ENCODE measurements at places on chromosomes 2 and 18.

- DNase-seq = peak; percentile 76
Observed at GRCh38 chr18:62881509-62882016, 166.2 kb downstream of the PHLPP1 start.

GRCh38 chr2:70984576-70985282 lies 6.3 kb downstream of the ANKRD53 start:
- no peak for DNase-seq

DNA sequence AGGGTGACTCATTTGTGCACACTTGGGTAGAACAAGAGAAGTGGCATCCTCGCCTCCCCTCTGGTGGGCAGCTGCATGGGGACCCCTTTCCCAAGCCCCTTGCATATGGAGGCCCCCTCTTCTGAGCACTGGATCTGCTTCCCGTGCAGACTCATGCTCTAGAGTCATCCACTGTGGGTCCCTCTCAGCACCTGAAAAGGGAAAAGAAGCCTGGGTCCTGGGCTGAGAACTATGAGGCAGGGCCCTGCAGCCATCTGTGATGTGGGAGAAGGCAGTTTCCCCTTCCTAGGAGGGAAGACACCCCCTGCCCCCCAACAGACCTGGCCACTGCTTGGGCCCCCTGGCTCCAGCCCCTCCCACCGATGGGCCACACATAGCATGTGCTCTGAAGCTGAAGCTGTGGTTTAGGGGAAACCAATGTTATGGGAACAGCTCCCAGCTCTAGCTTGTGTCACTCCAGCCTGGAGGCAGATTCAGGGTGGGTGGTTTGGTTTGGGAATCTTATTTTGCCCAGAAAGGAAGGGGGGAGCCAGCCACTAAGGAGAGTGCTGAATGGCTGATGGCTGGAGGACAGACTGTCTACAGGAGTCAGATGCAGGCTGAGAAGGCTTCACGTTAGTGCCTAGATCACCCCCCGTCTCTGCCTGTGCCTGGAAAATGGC lies 172.8 kb downstream of the GLI2 start:
- no peak for DNase-seq

DNA sequence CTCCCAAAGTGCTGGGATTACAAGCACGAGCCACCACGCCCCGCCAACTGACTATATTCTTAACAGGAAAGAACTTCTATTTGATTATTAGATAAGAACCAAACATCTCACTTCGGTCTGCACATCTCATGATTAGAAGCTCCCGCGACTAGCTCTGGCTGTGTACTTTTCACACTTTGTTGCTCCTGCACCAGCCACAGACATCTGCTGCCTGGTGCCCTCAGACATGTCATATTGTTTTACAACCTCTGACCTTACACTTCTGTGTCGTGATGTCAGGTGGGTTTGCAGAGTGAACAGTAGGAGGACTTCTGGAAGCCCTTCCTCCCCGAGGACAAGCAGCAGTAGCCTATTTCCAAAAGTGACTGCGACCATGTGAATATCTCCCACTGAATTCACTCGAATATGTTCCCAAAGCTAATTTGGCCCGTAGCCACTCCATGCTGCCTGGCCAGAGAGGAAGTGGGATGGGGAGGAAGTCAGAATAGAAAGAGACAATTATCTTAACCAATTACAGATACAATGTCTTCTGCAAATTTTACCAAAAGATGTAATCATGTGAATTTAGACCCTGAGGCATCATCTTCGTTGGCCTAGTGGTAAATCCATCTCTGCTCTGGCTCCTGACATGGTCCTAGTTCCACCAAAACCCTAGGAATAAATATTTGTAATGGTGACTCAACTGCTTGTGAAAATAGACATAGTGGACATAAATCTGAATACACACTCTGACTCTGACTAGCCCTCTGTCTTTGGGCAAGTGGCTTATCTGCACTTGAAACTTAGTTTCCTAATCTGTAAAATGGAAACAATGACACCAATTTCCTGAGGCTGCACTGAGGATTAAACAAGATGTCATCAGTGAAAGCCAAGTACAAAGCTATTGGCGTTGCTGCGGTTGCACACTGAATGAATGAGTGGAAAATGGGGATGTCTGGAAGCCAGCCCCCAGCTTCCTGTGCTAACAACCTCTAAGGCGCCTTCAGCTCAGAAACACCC lies 406.1 kb downstream of the LRATD1 start:
- DNase-seq = no peak

DNA sequence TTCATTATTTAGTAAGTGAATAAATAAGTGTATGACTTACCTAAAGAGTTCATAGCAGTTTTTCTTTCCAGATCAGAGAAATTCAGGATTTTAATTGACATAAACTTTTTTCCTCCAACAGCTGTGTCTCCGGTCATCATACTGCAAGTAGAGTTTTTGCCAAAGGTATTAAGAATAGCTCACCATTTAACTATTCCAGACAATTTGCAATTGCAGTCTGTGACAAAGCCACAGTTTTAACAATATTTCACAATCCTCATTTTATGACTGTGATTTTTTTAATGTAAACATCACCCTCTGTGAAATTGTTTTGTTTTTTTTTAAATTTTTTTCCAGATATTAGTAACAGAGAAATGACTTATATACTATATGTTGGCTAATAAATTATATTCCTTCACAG lies 199.1 kb downstream of the TRIB2 start:
- DNase-seq = no peak

- DNase-seq = no peak
Observed at GRCh38 chr2:122112216-122113005, 357.0 kb downstream of the TSN start.

DNA sequence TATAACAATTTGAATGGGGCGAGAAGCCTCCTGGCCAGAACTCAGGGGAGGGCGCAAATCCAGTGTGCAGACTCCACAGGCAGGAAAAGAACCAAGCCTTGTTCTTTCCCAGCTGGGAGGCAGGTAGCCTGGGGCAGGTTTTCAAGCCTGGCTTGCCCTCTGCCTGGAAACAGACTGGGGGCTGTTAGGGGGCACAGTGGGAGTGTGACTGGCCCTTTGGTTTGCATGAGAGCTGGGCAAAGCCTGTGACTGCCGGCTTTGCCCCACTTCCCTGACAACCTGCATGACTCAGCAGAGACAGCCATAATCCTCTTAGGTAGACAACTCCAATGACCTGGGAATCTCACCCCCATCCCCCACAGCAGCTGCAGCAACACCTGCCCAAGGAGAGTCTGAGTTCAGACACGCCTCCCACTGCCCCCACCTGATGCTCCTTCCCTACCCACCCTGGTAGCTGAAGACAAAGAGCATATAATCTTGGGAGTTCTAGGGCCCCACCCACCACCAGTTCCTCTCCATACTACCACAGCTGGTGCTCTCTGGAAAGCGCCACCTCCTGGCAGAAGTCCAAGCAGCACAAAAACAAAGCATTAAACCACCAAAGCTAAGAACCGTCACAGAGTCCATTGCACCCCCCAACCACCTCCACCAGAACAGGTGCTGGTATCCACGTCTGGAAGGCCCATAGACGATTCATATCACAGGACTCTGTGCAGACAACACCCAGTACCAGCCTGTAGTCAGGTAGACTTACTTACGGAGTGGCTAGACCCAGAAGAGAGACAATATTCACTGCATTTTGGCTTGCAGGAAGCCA lies 402.5 kb downstream of the STK39 start:
- DNase-seq = peak; percentile 71

All from DMS153 (cell line).